ENCODE measurements at places on chromosomes 16 and 17. TPM values are rescaled to one million over a fixed set of nuclear protein-coding genes. Genes with fewer than 3 reads are reported as not detected.

The TXNDC11 gene
- polyA plus RNA-seq = 36.6 TPM

The ZNF629 gene
- polyA plus RNA-seq = 1.7 TPM

The GAN gene
- polyA plus RNA-seq = 0.54 TPM

The KRT9 gene
- polyA plus RNA-seq = not detected

- DNase-seq = no peak
Observed at GRCh38 chr17:3004925-3005324, 58.5 kb downstream of the OR1D5 start.

DNA sequence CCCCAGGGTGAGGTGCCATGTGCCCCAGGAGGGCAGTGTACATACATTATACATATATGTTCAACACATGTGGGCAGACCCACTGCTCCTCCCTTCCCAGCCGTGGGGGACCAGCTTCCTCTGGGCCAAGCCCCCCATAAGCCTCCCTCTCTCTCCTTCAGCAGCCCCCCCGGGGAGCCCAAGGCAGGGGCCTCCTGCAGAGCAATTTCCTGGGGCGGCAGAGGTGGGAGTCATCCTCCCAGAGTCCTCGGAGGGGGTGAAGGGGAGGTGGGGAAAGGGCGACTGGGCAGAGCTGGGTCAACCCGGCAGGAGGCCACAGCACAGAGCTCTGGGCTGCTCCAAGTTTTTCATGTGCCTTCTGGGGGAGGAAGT, 235.1 kb downstream of the ZNF423 start:
- peak; percentile 59 for DNase-seq

DNA sequence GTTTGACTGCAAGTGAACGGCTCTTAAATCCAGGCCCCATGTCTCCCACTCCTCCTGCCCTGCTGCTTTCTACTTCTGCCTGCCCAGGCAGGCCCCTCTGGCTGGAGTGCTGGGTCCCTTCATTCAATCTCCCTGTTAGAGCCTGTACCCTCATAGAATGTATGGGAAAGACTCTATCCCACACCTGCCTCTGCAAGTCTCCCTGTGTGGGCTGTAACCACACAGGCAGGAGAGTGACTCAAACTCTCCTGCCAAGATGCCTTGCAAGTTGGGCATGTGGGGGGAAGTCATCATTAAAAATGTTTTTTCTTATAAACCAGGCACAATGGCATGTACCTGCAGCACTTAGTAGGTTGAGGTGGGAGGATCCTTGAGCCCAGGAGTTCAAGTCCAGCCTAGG, 77.5 kb downstream of the PLXDC1 start:
- no peak for DNase-seq

GRCh38 chr16:4766875-4767628, at the start of gene ZNF500:
Gene ZNF500 (minus strand): TSS chr16:4767162. CDS start chr16:4765978, 1,184 bp downstream.
- peak; percentile 99 for DNase-seq

DNA sequence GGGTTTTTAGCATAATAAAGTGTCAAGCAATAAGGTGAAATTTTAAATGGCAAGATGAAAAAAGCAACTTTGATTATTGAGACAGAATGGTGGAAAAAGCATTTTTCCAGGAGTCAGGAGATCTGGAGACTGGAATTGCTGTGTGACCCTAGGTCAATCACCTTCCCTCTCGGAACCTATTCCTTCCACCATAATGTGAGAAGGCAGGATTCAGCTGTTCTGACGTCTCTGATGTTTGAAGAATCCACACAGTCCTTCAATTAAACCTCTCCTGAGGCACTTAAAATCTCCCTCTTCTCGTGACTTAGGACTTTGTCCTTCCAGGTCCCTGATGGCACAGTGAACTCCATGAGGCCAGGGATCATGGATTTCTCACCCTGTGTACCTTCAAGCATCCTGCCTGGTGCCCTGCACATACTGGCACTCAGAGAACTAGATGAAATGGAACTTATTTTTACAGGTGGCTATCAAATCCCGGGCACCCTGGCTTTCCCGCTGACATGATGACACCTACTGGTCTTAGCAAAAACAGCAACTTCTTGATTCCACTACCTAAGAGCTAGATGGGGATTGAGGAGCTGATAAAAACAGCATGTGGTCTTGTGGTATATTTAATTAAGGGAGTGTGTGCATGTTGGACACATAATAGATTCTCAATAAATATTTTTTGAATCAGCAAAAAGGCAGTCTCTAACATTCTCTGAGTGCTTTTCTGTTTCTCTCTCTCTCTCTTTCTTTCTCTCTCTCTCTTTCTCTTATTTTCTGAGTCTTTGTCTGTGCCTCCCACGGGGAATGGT, 2.3 kb upstream of the CCDC182 start:
- DNase-seq = no peak

DNA sequence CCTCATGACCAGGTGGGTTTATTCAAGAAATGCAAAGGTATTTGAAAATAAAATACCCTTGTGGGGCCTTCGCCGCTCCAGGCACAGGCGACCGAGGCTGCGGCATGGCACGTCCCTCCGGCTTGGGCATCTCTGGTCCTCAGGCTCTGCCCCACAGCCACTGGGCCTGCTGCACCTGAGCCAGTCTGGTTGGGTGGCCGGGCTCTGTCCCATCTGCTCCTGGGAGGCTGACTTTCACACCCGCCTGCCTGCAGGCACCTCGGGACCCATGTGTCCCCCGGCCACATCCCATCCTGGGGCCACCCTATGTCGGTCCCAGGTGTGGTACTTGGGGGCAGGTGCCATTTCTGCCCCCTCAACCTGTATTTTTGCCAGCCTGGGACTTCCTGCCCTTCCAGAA, 20.9 kb downstream of the OSBPL7 start:
- DNase-seq = no peak

DNA sequence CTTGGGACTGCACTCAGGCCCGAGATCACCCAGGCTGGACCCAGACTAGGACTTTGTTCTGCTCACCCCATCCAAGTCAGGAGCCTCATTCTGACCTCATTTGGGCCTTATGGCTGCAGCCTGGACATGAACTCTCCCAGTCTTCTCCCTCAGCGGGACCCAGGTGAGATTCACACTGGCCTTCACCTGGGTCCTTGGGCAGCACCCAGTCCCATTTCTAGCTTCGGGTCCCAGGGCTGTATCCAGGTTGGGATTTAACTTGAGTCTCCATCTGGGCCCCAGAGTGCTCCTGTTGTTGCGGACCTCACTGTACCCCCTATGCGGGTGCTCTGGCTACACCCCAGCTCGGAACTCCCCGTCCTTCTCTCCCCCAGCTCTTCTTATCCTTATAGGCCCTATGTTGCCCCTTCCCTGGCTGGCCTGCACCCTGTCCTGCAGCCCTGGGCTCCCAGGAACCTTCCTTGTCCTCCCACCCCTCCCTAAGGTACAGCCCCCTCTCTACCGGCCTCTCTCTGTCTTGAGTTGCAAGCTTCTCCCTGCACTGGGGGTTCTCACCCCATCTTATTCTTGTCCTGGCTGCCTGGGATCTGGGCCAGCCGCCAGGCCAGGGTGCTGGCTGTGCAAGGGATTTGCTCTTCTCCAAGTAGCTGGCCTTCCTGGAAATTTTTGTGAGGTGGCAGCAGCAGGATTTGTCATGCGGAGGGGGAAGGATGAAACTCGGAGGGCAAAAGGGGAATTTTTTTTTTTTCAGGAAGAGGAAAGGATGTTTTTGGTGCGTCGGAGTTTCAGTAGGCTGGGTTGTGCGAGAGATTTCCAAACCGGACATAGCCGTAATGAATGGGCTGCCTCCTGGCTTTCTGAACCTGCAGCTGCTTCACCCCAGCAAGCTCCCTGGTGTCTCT, 904 bp downstream of the MAP2K3 start:
- DNase-seq = no peak

GRCh38 chr16:1486551-1487390, 2.0 kb downstream of the PTX4 start:
- no peak for DNase-seq

DNA sequence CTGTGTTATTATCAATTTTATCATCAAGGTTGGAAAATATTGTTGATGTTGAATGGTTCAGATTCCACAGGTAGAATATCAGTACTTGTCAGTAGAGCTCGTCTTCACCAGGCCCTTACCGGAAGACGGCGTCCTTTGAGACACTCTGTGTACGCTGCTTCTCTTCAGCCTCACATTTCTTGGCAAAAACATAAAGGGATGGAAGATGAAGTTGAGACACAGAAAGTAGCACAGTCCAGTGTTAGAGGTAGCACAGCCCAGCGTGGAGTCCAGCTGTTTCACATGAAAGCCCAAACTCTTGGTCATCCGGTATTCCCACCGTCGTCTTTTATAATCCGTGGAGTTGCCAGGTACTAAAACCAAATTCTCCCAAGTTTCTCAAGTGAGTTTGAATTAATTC, 30.4 kb downstream of the ATP2C2 start:
- no peak for DNase-seq

GRCh38 chr17:9533441-9533840, 42.2 kb downstream of the STX8 start:
- DNase-seq = no peak

GRCh38 chr16:64872101-64872500, 249.8 kb downstream of the CDH11 start:
- DNase-seq = no peak

DNA sequence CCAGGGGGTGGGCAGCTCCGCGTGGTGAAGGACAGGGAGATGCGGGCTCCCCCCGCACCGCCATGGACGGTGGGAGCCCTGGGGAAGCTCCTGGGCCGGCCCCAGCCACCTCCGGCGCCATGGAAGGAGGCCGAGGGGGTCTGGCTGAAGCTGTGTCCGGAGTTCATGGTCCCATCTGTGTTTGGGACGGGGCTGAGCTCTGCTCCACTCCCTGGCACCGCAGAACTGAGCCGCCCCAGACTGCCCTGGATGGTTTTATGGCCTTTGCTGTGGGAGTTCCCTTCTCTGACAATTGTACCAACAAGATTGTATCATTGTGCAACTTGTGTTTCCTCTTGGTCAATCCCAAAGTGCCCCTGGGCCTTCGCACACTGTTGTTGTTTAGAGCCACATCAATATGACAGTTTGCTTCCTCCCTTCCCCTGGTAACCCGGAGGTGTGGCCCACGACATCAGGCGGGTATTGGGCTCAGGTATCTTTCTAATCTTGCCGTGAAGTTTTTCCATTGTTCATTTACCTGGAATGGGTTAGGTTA, 942 bp downstream of the KRT23 start:
- peak; percentile 67 for DNase-seq

DNA sequence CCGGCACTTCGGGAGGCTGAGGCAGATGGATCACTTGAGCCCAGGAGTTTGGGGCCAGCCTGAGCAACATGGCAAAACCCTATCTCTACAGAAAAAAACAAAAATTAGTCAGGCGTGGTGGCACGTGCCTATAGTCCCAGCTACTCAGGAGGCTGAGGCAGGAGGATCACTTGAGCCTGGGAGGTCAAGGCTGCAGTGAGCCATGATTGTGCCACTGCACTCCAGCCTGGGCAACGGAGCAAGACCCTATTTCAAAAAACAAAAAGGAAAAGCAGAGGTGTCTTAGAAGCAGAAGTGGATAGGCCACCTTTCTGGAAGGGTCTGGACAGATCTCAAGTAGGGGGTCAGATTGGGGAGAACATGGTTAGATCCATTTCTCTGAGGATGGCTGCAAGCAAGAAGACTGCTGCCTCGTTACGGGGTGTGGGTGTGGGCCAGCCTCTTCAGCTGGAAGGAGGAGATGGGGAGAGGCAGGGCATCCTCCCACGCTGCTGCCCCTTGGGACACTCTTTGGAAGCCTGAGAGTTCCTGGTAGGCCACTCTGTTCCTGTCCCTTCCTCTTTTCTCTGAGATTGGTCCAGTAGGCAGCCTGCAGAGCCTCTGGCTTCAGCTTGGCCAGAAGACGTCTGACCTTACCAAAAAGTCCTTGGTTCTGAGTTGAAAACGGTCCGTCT, 208.0 kb downstream of the MSI2 start:
- no peak for DNase-seq

DNA sequence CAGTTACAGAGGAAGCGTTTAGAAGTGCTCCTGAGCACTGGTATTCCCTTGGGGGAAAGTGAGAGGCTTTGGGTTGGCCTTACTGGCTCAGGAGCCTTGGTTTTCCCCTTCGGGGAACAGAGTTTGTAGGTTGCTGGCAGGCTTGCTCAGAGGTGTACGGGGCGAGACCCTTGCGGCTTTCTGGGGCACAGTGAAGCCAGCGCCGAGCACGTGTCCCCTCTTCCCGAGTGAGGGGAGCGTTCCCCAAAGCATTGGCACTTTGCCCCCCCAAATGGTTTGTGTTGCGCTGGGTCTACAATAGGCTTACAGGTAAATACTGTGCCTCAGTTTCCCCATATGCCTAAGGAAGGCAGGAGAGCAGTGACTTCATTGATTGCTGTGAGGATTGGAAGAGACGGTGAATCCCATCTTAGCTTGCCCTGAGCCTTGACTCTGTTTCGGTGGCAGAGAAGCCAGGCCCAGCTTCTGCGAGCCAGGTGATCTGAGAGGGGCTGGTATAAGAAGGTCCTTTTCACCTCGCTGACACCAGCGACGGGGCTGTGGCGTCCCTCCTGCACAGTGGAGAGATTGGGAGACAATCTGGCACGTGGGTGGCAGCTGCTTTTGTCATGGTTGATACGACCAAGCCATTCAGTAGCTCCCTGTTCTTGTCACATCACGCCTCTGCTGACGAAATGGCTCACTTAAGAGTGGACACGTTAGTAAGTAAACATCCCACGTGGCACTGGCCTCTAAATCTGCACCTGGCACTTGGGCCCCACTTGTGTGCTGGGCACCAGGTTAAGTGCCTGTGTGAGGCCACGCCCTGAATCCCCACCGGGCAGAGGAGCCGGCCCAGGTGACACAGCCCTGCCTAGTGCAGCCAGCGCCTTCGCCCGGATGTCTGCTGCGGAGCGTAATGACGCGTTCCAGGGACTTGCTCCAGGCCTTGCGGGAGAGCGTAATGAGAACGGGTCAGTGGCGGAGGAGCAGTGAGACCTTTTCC, 55.0 kb downstream of the MEAK7 start:
- DNase-seq = peak; percentile 67

DNA sequence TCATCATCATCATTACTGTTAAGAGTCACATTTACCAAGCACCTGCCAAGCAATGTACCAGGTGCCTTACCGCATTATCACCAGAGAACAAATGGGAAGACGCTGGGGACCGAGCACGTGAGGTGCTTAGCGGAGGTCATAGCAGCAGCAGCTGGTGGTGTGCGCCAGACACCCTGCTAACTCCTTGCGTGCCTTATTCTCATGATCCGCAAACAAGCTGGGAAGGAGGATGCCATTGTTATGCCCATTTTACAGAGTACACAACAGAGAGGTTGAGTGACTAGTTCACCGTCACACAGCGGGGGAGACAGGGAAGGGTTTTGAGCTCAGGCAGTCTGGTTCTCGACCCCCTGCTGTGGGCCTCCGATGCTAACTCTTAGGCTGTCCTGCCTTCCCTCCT, 7.3 kb downstream of the ATP2A3 start:
- DNase-seq = no peak

DNA sequence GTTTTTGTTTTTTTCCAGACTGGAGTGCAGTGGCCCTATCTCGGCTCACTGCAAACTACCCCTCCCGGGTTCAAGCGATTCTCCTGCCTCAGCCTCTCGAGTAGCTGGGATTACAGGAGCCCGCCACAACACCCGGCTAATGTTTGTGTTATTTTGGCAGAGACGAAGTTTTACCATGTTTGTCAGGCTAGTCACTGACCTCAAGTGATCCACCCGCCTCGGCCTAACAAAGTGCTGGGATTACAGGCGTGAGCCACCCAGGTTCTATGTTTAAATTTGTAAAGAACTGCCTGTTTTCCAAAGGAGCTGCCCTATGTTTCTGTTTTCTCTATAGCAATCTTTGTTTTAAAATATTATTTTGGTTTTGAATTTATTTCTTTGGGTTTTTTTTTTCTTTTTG, 13.8 kb upstream of the C16orf87 start:
- DNase-seq = peak; percentile 9
